ENCODE measurements at places on chromosomes 11 and 22.

GRCh38 chr11:128620309-128621100 lies 33.1 kb upstream of the ETS1 start:
- no peak for DNase-seq
- no peak overlapping the region for H3K4me3 ChIP-seq
- H3K36me3 ChIP-seq = no peaks in the 10 kb centered on the region
- no peak overlapping the region for H3K27ac ChIP-seq

- no peak overlapping the region for H3K27ac ChIP-seq
- H3K4me1 ChIP-seq = peaks cover 4% of the 10 kb centered on the region
- no peak for DNase-seq
These were observed 188.5 kb upstream of the E2F8 start for GRCh38 chr11:19429108-19429760.

DNA sequence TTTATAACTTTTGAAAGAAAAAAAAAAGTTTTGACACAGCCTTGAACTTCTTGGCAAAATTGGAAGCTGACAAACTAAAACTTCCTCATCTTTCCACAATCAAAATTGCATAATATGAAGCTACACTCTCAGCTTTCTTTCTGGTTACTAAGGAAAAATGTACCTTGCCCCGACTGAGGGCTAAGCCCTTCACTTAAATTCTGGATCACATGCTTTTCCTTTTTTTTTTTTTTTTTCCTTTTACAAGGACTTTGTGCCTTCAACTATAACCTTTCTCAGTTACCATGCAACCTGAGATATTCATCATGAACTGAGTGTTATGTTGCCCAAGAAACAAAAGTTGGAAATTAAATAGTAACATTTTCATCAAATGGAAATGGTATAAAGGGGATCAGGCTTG lies 188.5 kb upstream of the CARD18 start:
- H3K27ac ChIP-seq = no peak overlapping the region
- H3K4me1 ChIP-seq = no peaks in the 10 kb centered on the region

- H3K36me3 ChIP-seq = no peaks in the 10 kb centered on the region
- no peak for DNase-seq
- no peak overlapping the region for H3K4me3 ChIP-seq
- H3K27ac ChIP-seq = no peak overlapping the region
These were observed 439.2 kb downstream of the LRRC4C start for GRCh38 chr11:41020259-41020658.

- H3K4me1 ChIP-seq = peaks cover 11% of the 10 kb centered on the region
- no peak overlapping the region for H3K4me3 ChIP-seq
- no peaks in the 10 kb centered on the region for H3K27me3 ChIP-seq
- no peak overlapping the region for H3K27ac ChIP-seq
These were observed 94.5 kb downstream of the FDX1 start for GRCh38 chr11:110524238-110524637.

DNA sequence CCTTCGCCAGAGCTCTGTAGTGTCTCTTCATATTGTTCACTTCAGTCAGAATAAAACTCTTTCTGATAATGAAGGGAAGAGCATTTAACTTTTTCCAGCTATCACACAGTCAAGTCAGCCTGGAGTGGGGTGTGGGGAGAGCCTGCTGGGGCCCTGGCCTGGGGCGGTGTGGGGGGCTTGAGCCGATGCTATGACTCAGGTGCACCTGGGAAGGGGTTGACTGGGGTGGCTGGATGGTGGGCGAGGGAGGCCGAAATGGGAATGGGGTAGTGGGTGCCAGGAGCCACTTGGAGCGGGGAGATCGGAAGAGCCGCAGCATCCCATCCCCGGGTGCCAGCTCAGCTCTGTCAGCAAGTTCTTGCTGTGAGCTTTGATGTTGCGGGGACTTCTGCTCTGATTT lies 100.9 kb downstream of the NXPE2 start:
- DNase-seq = no peak
- H3K27me3 ChIP-seq = no peaks in the 10 kb centered on the region
- H3K27ac ChIP-seq = no peak overlapping the region
- no peak overlapping the region for H3K4me3 ChIP-seq
- peaks cover 9% of the 10 kb centered on the region for H3K4me1 ChIP-seq

DNA sequence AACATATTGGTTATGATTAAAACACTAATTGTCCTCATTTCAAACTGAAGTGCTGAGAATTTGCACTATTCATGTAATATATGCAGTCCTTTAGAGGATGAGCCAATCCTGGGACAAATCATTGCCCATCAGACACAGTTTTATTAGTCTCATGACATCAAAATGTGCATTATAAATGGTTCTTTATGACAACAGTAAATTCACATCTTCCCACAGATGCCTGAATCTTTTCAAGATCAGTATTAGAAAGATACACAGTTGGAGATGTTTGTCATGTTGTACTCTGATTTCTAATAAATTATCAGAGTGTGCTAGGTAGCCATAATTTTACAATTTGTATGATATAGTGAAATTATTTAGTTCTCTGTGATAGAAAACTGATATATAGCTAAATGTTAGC lies 813.5 kb downstream of the FAM181B start:
- no peak overlapping the region for H3K27ac ChIP-seq
- H3K36me3 ChIP-seq = no peaks in the 10 kb centered on the region
- no peaks in the 10 kb centered on the region for H3K27me3 ChIP-seq
- DNase-seq = no peak

DNA sequence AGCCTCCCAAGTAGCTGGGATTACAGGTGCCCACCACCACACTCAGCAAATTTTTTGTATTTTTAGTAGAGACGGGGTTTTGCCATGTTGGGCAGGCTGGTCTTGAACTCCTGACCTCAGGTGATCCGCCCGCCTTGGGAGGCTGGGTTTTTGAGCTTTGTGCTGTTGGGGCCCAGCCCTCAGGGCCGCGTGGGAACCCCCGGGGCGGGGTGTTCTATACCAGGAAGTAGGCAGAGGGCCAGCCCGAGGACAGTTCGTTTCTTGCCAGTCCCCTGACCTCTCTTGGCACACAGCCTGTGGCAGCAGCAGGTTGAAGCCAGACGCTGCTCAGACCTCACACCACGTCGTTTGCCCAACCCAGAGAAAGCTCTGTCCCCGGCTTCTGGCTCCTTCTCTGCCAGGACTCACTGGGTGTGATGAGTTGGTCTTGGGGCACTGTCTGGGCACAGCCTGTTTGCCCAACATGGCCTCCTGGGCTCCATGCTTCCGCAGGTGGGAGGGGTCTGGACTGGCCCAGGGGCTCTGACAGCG lies 24.9 kb upstream of the CHKA start:
- no peaks in the 10 kb centered on the region for H3K36me3 ChIP-seq
- no peak overlapping the region for H3K27ac ChIP-seq
- DNase-seq = peak; percentile 91

- DNase-seq = no peak
- H3K4me1 ChIP-seq = peaks cover 34% of the 10 kb centered on the region
- no peak overlapping the region for H3K4me3 ChIP-seq
- H3K27ac ChIP-seq = no peak overlapping the region
- no peaks in the 10 kb centered on the region for H3K27me3 ChIP-seq
- no peaks in the 10 kb centered on the region for H3K36me3 ChIP-seq
These were observed 80.7 kb downstream of the PACS1 start for GRCh38 chr11:66150725-66151124.

GRCh38 chr11:42524534-42525227 lies 787.1 kb upstream of the API5 start:
- no peak overlapping the region for H3K27ac ChIP-seq
- no peak overlapping the region for H3K4me3 ChIP-seq
- H3K36me3 ChIP-seq = no peaks in the 10 kb centered on the region
- no peaks in the 10 kb centered on the region for H3K27me3 ChIP-seq

- no peaks in the 10 kb centered on the region for H3K27me3 ChIP-seq
- DNase-seq = no peak
- H3K27ac ChIP-seq = no peak overlapping the region
- no peaks in the 10 kb centered on the region for H3K36me3 ChIP-seq
These were observed 351.4 kb downstream of the ETS1 start for GRCh38 chr11:128235958-128236357.

DNA sequence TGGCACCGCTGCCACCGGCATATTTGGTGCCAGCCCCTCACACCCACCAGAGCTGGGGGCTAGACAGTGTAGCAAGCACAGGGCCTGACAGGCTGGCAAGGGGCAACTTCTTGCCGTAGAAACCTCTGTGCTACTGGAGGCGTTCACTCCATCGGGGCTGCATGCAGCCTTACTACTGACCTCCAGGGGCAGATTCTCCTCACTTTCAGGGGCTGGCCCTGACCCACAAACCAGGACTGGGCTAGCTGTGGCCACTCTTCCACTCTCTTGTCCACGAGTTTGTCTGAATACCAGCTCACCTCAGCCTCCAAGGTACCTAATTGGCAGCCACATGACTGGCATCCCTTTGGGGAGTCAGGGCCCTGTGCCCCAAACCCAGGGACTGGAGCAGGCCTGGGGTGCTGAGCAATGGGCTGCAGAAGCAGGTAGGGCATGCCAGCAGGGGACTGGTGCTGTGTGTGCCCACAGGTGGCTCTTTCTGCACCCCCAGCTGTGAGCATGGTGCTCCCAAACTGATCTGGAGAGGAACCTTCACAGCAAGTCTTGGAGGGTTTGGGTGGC lies 2.1 kb upstream of the LMO1 start:
- H3K36me3 ChIP-seq = no peaks in the 10 kb centered on the region
- H3K4me3 ChIP-seq = no peak overlapping the region
- DNase-seq = peak; percentile 54
- H3K27me3 ChIP-seq = peaks cover 100% of the 10 kb centered on the region
- H3K27ac ChIP-seq = no peak overlapping the region
- peaks cover 39% of the 10 kb centered on the region for H3K4me1 ChIP-seq

DNA sequence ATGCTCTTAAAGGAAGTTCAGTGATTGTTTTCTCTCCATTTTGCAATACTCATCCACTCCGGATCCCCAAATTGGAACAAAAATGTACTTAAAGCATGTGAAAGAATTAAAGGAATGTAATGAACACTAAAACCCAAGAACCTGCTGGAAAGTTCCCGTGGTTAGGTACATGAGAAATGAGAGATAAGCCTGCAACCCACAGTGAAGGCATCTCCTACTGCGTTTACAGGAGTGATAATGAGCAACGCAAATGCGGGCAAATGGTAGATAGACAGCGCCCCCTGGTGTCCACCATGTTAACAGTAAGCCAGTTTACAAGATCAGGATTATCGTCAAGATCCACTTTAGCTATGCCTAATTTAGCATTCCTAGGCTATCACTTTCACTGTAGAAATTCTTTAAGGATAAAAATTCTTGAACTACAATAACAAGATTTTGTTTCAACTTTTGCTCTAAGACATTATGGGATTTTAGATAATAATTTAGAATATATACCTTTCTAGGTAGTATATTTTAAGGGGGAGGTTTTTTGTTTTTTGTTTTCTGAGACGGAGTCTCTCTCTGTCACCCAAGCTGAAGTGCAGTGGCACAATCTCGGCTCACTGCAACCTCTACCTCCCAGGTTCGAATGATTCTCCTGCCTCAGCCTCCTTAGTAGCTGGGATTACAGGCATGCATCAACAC lies 29.9 kb downstream of the ALG9 start:
- peak; percentile 92 for DNase-seq
- H3K4me3 ChIP-seq = no peak overlapping the region
- no peak overlapping the region for H3K27ac ChIP-seq
- peaks cover 40% of the 10 kb centered on the region for H3K36me3 ChIP-seq
- H3K4me1 ChIP-seq = peaks cover 8% of the 10 kb centered on the region

- peak; percentile 78 for DNase-seq
- H3K27me3 ChIP-seq = no peaks in the 10 kb centered on the region
- no peak overlapping the region for H3K4me3 ChIP-seq
- H3K4me1 ChIP-seq = peaks cover 6% of the 10 kb centered on the region
- H3K36me3 ChIP-seq = no peaks in the 10 kb centered on the region
- H3K27ac ChIP-seq = no peak overlapping the region
These were observed 12.3 kb upstream of the ASRGL1 start for GRCh38 chr11:62324731-62325556.

DNA sequence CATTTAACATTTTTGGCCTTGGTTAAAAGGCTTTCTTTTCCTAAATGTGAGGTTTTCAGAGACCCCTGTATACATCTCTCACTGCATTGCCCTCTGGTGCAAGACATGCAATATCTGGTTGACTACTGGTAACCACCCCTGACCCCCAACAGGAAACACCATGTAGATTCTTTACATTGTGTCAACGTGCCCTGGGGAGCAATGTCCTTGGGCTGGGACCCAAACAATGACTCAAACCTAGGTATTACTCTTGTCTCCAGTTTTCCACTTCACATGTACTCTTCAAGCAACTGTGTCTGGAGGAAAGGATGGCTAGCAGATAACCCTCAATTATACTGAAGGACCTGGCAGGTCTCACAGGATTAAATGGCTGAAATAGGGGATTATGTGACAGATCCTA lies 1.1 kb upstream of the GPR83 start:
- H3K27ac ChIP-seq = no peak overlapping the region
- no peaks in the 10 kb centered on the region for H3K36me3 ChIP-seq
- peaks cover 12% of the 10 kb centered on the region for H3K4me1 ChIP-seq
- H3K27me3 ChIP-seq = peaks cover 32% of the 10 kb centered on the region

- no peaks in the 10 kb centered on the region for H3K4me1 ChIP-seq
- H3K4me3 ChIP-seq = no peak overlapping the region
- no peaks in the 10 kb centered on the region for H3K36me3 ChIP-seq
- no peaks in the 10 kb centered on the region for H3K27me3 ChIP-seq
- no peak overlapping the region for H3K27ac ChIP-seq
- no peak for DNase-seq
These were observed 44.7 kb upstream of the SLN start for GRCh38 chr11:107756553-107756952.

DNA sequence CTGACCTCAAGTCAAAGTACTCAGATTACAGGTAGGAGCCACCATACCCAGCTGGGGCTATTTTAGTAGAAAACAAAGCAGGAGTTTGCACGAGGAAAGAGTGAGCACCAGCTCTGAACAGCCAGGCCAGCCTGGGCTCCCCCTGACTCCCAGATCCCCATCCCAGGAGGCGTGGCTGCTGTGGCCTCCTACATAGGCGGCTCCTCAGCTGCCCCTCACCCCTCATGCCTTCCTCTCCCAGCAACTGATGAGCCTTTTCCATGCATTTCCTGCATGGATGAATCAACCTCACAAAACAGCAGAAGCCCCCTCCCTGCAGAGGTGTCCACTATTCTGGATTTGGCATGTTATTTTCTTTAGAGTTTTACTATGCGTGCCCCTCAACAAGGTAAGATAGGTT lies 10.5 kb upstream of the FLRT1 start:
- H3K27me3 ChIP-seq = peaks cover 20% of the 10 kb centered on the region
- no peak for DNase-seq
- no peak overlapping the region for H3K27ac ChIP-seq
- no peak overlapping the region for H3K4me3 ChIP-seq
- no peaks in the 10 kb centered on the region for H3K36me3 ChIP-seq

DNA sequence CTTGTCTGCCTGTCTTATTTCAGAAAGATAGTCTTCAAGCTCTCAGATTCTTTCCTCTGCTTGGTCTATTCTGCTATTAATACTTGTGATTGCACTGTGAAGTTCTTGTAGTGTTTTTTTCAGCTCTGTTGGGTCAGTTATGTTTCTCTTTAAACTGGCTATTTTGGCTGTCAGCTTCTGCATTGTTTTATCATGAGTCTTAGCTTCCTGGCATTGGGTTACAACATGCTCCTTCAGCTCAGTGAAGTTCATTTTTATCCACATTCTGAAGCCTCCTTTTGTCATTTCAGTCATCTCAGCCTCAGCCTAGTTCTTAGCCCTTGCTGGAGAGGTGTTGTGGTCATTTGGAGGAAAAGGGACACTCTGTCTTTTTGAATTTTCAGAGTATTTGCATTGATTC lies 15.5 kb upstream of the DEPDC7 start:
- H3K27me3 ChIP-seq = no peaks in the 10 kb centered on the region
- DNase-seq = no peak
- H3K27ac ChIP-seq = no peak overlapping the region
- no peak overlapping the region for H3K4me3 ChIP-seq
- H3K36me3 ChIP-seq = no peaks in the 10 kb centered on the region

Measured in spleen (tissue), 13 donors.